SK-N-SH treated with all-trans-retinoic acid at 6 μM for 48 hours (cell line): ENCODE measurements at places on chromosomes 1 and 21.

DNA sequence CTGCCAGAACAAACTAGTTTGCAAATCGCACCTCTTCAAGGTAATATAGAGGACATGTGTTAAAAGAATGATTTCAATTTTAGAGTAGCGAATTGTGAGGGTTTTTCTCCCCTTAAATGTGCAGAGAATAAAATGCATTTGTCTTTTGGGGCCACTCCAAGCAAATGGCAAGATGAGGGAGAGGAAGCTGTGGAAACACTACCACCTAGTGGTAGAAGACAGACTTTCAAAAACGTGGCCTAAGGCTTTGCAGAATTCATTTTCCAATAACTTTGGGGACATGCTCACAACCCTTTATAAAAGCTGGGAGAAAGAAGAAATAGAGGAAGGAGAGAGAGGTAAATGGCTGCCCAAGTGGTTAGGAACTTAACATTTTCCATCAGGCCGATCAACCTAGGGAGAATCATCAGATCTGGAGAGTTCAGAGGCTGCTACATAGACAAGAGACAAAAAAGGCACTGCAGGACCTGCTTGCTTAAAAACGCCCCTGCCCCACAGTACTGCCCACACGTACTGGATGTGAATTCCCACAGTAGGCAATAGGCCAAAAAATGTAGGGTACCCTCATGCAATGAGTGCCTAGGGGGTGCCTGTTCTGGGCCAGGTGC, 15.7 kb upstream of the RCAN1 start:
- ATAC-seq, result peak; percentile 90

DNA sequence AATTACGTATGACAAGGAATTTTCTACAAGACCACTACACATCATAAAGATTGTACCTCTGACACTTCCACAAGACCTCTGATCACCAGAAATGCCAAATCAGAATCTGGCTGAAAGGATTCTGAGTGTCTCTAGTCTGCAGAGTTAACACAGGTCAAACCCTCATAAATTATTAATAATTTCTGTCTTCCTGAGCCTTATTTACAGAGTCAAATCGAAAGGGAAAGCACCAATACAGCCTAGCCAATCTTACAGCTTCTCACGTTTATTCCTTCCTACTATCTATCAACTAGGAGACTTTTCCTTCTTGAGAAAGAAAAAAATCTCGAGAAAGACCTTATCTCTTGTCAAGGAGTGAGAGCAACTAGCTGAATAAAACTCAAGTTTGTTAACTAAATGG, 2151.6 kb downstream of the MRPL39 start:
- no peak for ATAC-seq

DNA sequence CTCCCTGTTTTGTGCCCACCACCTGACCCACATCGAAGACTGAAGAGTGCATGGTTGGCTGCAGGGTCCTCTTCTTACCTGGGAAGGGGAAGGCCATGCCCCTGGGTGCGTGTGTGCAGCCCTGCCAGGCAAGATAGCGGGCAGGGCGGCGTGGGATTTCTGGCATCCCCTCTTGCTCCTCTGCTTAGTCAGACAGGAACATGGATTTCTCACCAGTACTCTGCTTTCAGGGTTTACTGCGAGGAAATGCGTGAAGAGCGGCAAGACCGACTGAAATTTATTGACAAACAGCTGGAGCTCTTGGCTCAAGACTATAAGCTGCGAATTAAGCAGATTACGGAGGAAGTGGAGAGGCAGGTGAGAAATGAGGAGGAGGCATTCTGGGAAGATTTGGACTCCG, 15.5 kb upstream of the MIIP start:
- no peak for ATAC-seq

DNA sequence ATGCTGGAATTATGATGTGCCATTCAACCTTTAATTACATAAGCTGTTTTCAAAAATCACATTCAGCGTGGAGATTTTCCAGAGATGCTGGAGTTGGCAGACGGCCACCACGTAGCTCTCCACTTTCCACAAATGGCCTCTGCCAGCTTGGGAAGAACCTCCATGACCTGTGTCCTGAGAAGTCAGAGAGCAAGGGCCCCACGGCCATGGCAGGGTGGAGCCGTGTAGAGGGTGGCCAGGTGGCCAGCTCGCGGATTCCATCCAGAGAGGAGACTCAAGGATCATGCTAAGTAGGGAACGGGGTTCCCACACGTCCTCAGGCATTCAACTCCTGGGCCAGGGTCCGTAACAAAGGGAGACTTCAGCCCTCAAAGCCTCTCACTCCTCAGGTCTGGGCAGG, 1.3 kb upstream of the GALE start:
- ATAC-seq, result no peak

DNA sequence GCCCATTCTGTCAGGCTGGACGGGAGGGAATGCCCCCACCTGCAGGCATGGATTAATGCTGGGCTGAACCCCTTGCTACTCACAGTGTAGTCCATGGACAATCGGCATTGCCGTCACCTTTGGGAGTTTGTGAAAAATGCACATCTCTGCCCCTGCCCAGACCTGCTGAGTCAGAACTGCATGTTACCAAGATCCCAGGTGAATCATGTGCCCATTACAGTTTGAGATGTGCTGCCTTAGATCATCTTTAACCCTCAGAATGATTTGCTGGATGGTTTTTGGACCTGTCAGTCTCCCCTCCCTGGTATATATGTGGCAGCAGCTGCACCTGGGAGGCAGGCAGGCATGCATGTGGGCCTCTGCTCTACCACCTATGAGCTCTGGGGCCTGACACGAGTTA, 15.0 kb downstream of the HTR6 start:
- no peak for ATAC-seq

- no peak for ATAC-seq
These were observed 2.9 kb downstream of the TATDN3 start for GRCh38 chr1:212794561-212795014.

- ATAC-seq, result no peak
These were observed 15.1 kb upstream of the TIPRL start for GRCh38 chr1:168163670-168164069.

DNA sequence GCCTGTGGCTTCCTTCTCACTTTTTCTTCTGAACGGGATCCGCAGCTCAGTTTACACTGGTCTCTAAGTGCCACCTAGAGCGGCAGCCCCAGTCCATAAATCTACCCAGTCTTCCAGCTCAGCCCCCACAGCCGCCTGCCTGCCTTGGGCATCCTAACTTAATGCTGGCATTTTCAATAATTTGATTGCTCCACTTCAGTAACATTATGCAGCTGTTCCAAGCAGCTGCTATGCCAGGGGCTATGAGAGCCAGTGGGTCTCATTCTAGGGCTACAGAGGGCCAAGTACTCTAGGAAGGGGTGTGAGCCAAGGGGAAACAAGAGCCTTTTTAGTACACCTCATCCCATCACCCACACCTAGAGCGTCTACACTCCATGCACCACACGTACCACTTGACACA, 48.4 kb upstream of the COA6 start:
- no peak for ATAC-seq

DNA sequence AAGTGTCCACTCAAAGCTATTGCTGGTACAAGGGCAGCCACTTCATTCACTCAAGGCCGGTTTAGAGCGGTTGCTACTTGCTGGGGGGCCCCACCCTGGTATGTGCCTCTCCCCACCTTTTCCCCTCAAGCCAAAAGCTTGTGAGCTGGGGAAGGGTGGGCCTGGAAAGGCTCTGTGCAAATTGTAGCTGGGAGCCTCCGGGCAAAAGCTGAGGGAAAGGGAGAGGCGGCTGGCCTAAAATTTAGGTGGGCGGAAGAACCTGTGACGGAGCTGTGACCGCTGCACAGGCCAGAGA, 306 bp upstream of the SH3D21 start:
- ATAC-seq, result no peak

DNA sequence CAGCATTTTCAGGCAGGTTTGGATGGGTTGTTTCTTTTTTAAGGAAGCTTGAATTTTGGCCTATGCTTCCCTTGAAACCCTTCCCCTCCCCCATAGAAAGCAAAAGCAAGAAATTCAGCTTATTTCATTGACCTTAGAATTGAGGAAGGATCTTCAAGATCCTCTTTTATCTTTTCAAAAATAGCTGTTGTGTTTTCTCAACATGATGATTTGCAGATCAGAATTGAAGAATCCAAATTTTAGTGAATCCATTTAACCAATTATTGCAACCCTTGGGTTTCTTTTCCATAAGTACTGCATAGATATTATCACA, 73.7 kb downstream of the LRRC8C start:
- no peak for ATAC-seq

GRCh38 chr1:32894681-32895080, 6.5 kb downstream of the TMEM54 start:
- ATAC-seq, result no peak

DNA sequence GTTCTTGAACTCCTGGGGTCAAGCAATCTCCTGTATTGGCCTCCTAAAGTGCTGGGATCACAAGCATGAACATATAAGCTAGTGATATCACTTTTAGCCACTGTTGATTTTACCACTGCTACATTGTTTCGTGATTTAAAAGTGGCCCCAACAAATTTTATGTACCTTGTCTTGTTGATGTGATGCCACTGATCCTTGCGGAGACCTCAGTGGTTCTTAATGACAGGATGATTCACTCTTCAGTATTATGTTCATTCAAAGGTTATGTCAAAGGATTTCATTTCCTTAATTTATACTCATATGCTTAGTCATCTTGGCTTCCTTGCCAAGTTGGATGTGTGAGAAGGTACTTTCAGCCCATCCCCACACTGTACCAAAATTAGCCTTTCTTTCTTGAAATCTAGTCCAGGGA, 12.1 kb downstream of the PRKACB start:
- peak; percentile 95 for ATAC-seq

DNA sequence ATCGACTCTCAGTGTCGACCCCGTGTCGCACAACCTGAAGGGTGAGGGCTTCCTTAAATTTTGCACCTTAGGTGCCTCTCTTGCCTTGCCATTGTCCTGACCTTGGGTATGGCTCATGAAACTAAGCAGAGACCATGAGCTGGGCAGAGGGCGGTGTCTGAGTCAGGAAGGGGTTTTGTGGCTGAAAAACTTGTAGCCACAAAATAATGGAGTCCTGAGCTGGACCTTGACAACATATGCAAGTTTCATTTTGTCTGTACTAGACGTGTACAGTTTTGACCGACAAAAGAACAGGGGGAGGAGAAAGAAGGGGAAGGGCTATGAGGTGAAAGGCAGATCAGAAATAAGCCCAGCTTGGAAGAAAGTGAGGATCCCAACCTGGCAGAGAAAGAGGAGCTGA, 8.3 kb upstream of the RUNX1 start:
- no peak for ATAC-seq

- no peak for ATAC-seq
These were observed 528.5 kb downstream of the MATN1 start for GRCh38 chr1:30194741-30195423.

GRCh38 chr1:182598296-182598695, 5.9 kb downstream of the RGS16 start:
- no peak for ATAC-seq

GRCh38 chr21:44626262-44626661, 631 bp upstream of the KRTAP10-9 start:
- no peak for ATAC-seq

DNA sequence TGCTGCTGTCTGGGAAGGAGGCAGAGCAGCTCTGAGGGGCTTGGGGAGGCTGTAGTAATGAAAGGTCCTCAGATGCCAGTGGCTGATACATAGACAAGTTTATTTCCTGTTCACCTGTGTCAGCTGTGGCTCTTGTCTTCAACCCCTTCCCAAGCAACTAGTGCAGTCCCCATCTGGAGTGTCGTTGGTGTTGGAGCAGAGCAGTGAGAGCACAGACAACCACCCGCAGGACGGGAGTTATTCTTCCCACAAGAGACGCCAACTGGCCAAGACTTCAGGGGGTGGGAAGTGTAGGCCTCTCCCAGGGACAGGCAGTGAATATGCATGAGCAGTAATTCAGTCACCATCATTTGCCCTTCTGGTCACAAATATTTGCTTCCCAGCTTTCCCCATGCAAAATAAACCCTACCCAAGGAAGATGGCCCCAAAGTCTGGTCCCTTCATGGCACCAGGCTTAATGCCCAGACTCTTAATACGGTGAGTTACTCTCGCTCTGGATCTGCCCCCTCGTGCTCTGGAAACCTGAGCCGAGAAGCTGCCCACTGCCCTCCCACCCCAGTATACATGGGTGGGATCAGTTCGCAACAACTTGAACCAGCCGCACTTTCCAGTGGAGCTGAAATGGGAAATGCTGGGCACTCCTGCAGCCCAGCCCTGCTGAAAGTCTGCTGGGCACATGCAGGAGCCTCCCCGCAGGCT, 153.5 kb upstream of the COL6A1 start:
- no peak for ATAC-seq

- ATAC-seq, result no peak
These were observed 233.5 kb downstream of the MATN1 start for GRCh38 chr1:30489737-30490389.

DNA sequence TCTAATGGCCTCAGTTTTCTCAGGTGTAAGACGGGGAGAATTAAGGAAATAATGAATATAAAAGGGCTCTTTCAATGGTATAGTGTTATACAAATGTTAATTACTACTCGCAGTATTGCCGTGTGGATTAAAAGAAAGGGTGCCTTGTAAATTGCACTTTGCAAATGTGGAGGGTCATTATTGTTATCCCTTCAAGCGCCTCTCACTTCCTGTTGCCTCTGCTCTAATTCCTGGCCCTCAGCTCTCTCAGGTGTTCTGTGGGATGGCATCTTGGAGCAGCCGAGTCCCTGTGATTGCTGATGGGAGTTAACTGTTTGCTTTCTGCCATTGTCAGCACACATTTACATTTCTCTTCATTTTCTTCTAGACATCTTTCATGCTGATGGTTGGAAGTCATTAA, 7.1 kb upstream of the S100A11 start:
- no peak for ATAC-seq

- no peak for ATAC-seq
These were observed 20.3 kb downstream of the ARHGEF10L start for GRCh38 chr1:17559615-17560419.

DNA sequence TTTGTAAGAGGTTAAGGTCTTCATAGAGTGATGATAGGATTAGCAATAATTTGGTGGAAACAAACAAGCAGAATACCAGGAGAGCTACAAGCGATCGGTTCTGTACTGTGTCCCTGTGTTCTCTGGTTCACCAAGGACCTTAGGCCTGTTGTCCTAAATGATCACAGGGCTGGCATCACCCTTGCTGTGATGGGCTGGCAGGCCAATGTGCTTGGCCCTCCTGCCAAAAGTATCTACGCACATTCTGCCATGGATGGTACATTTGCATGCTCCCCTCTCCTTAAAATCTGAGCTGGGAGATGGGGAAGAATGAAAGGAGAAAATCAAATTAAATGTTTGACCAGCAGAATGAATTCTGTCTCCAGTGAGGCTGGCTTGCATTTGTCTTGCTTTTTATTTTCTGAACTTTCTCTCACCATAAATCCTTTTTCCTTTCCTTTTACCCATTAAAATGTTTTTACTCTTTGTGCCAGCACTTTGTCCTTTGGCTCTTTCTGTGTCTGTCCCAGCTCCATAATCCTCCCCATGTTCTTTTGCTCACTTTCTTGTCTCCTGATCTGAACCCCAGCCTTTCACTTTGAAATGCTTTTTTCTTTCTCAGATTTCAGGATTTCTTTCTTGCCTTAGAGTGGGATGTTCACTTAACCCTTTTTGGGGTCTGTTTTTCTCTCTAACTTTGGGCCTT, 51.7 kb downstream of the PBX1 start:
- ATAC-seq, result no peak
